Colonic mucosa (tissue), 4 donors: ENCODE measurements at places on chromosomes 1 and 21. TPM values are rescaled to one million over a fixed set of nuclear protein-coding genes. Genes with fewer than 3 reads are reported as not detected.

DNA sequence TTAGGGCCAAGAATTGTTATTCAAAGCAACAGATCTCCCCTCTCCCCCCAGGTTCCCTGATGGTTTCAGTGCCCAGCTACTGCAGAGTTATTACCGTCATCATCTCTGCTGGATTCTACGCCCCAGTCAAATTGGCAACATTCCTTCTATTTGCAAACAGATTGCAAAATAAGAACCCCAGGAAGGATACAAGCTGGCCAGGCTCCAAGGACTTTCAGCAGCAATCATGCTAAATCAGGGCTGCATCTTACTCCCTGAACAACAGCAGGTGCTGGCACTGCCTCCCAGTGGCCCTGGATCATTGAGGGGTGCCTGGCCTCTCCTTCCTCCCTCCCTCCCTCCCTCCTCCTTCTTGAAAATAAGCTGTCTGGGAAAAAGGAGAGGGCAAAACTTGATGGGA, 521.6 kb upstream of the BEND5 start:
- no peak for DNase-seq

DNA sequence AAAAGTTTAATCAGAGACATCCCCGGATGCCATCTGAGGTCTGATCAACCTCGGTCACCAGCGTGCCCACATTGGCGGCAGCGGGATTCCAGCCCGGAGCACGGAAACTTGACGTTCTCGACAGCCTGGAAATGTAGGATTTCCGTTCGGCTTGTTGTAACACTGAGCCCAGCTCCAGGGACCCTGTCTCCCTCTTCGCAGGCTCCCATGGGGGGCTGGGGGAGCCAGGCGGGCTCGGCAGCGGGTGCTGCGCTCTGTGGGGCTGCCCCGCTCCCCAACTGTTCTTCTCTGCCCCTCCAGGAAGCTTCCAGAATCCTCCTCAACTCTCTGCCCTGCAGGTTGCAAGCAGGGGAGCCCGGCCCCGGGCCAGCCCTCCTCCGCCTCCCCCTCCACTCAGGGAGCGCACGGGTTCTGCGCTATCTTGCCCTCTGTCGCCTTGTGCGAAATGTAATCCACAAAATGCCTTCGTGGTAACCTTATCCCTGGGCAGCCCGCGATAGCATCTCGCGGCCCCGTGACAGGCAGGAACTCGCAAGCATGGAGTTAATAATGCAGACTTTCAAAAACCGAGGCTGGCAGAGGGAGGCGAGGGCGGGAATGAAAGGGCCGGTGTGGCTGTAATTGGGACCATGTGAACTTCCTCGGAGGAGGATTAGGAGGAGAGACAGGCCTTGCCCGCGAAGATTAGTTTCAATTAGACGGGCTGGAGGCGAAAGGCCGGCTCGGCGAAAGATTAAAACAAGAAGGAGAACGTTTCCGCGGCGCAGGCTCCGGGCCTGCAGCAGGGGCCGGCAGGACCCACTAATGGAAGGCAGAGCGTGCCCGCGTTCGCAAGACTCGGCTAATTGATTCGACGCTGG, 53.9 kb upstream of the TTC34 start:
- no peak for DNase-seq

GRCh38 chr1:95169548-95169947, 52.4 kb downstream of the TLCD4 start:
- DNase-seq = no peak

DNA sequence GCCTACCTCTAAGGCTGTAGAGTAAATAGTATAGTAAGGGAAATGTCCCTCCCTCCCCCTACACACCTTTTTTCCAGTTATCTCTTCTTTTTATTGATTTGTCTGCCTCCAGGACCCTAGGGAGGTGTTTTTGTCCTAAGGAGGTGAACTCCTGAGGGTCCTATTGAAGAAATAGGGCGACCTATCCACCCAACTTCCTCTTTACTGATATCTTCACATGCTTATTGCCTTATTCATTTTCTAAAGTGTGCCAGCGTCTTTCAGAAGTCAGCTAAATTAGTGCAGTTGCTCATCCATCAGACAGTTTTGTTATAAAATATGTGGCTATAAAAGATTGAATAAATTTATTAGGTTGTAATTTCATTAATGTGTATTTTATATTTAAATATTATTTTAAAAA, 5.9 kb downstream of the BACH1 start:
- no peak for DNase-seq

GRCh38 chr1:10975567-10976326, 36.7 kb upstream of the TARDBP start:
- no peak for DNase-seq

DNA sequence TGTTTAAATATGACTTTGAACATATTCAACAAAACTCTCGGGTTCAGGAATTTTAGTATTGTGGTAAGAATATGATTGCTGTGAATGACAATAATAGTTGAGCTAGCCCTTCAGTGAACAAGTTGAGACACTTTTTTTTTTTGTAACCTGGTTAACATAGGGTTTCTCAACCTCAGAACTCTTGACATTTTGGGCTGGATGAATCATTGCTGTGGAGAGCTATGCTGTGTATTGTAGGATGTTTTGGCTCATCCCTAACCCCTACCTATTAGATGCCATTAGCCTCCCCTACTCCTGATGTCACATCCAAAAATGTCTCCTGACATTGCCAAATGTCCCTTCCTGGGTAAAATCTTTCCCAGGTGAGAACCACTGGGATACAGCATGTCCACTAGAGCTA, 113.7 kb downstream of the RUNX1 start:
- no peak for DNase-seq

FLG2 gene
- total RNA-seq = not detected

RCAN1 gene
- 68.7 TPM for total RNA-seq
